ENCODE measurements at places on chromosomes 1 and 21. TPM values are rescaled to one million over a fixed set of nuclear protein-coding genes. Genes with fewer than 3 reads are reported as not detected.

- no peaks in the 10 kb centered on the region for H3K36me3 ChIP-seq
- no peaks in the 10 kb centered on the region for H3K4me1 ChIP-seq
- no peak overlapping the region for H3K4me3 ChIP-seq
- H3K27me3 ChIP-seq: no peaks in the 10 kb centered on the region
- no peak for DNase-seq
These were observed 462 bp upstream of the RXRG start for GRCh38 chr1:165445388-165445787.

- H3K36me3 ChIP-seq: peaks cover 9% of the 10 kb centered on the region
- DNase-seq: no peak
- no peak overlapping the region for H3K27ac ChIP-seq
- no peaks in the 10 kb centered on the region for H3K4me1 ChIP-seq
- no peaks in the 10 kb centered on the region for H3K27me3 ChIP-seq
These were observed 84.6 kb downstream of the RAVER2 start for GRCh38 chr1:64829411-64830029.

GRCh38 chr1:95742591-95743089, 508.6 kb downstream of the RWDD3 start:
- no peak overlapping the region for H3K4me3 ChIP-seq
- no peaks in the 10 kb centered on the region for H3K27me3 ChIP-seq
- H3K4me1 ChIP-seq: no peaks in the 10 kb centered on the region
- H3K36me3 ChIP-seq: no peaks in the 10 kb centered on the region
- no peak overlapping the region for H3K27ac ChIP-seq

MYOG gene
- total RNA-seq: not detected

DNA sequence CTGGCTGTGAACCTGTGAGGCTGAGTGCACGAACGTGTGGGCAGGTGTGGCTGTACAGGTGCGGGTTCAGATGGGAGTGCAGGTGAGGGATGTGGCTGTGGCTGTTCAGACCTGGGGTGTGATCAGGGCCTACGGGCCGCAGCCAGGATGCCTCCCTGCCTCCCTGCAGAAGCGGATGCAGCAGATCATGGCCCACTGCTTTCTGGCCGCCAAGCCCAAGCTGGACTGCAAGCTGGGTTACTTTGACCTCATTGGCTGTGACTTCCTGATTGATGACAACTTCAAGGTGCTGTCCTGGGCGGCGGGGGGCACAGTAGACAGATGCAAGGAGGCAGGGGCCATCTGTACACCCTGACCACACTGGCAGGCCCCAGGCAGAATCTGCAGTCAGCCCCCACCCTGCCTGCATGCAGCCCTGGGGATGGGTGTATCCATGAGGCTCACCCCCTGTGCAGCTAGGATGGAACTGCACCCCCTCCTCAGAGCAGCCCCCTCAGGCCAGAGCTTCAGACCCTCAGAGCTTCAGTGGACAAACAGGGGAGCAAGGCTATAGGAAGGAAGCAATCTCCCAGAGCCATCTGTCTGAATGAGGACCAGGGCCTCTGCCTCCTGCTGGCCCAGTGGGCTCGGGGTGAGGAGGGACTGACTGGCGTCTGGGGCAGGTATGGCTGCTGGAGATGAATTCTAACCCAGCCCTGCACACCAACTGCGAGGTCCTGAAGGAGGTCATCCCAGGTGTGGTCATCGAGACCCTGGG, 9.8 kb downstream of the TNFRSF18 start:
- no peak overlapping the region for H3K4me3 ChIP-seq
- H3K36me3 ChIP-seq: no peaks in the 10 kb centered on the region
- H3K27me3 ChIP-seq: no peaks in the 10 kb centered on the region
- H3K4me1 ChIP-seq: no peaks in the 10 kb centered on the region

DNA sequence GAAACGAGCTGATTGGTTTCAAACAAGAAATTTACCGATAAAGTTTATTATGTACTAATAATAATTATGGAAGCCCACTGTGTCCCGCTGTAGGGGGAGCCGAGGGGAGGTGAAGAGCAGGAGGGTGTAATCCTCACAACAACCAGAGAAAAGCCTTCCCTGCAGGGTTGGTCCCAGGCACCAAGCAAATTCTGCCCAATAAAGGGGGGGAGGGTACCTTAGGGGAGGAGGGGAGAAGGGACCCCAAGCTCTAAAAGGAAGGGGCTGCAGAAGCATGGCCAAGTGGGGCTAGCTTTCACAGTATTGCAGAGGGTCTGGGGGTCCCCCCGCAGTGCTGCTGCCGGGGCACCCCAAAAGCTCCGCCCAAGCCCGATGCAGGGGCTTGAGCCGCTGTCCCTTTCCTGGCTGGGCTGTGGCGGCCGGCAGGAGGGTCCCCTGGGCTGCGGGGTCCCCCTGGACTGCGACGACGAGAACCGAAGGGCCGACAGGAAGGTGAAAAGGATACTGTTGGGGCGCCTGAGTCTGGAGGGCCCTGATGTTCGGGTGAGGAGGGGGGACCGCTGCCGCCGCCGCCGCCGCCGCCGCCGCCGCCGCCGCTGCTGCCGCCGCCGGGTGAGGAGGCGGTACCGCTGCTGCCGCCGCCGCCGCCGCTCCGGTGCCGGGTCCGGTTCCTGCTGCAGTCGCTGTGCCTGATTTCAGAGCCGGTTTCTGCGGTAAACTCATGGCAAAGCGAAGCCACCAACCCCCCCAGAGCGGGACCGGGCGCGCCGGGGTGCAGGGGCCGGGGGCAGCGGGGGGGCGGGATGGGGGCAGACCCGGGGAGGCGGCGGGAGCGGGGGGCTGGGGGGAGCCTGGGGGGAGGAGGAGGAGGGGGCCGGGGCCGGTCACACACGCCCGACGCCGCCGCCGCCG, 771 bp downstream of the EIF4G3 start:
- H3K36me3 ChIP-seq: no peaks in the 10 kb centered on the region
- no peaks in the 10 kb centered on the region for H3K27me3 ChIP-seq

DNA sequence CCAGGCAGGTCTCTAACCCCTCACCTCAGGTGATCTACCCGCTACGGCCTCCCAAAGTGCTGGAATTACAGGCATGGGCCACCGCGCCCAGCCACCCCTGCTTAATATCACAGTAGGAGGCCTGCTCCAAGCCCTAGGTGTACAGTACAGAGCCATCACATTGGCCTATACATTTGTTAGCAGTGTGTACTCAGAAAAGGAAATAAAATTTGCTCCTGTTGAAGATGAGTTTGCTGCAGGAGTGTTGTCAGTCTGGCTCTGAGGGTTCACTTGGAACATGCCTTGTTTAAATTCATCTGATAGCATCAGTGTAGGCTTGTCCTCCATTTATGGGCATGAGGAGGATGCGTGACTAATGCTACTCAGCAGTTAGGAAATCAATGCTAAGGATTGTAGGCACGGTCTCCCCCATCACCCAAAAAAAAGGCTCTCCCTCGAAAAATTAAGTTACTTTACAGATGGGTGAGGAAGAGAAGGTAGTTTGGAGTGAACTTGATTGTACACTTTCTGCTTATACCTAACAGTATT, 4.6 kb upstream of the ENAH start:
- no peaks in the 10 kb centered on the region for H3K36me3 ChIP-seq
- DNase-seq: no peak
- no peaks in the 10 kb centered on the region for H3K4me1 ChIP-seq
- H3K27ac ChIP-seq: no peak overlapping the region

DNA sequence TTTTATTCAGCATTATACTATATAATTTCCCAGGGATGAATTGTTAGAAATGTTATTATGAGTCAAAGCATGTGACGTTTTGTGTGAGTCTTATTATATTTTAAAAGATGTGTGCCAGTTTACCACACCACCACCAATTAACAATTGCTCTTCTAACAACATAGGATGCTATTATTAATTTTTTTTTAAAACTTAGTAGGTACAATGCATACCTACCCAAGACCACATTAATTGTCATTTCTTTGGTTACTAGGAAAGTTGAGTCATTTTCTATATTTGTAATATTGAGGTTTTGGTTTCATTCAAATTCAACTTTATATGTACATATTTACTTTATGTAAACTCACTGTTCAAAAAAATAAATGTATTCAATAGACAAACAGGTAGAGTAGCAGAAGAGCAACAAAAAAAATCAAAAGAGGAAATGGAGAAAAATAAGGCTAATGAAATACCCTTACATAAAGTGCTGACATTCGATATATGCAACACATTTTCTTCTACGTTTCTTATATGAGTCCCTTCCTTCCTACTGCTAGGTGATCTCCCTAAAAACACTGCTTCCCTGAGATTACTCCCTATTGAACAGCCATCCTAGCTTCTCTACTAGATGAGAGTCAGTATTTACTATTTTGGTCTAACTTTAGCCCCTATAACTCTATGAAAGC, 9.6 kb downstream of the GCLM start:
- no peaks in the 10 kb centered on the region for H3K27me3 ChIP-seq
- no peak for DNase-seq
- no peaks in the 10 kb centered on the region for H3K4me1 ChIP-seq
- no peak overlapping the region for H3K4me3 ChIP-seq
- no peak overlapping the region for H3K27ac ChIP-seq
- no peaks in the 10 kb centered on the region for H3K36me3 ChIP-seq

PTGER3 gene
- total RNA-seq: 0.24 TPM

TLCD4 gene
- 163 TPM for total RNA-seq

DNA sequence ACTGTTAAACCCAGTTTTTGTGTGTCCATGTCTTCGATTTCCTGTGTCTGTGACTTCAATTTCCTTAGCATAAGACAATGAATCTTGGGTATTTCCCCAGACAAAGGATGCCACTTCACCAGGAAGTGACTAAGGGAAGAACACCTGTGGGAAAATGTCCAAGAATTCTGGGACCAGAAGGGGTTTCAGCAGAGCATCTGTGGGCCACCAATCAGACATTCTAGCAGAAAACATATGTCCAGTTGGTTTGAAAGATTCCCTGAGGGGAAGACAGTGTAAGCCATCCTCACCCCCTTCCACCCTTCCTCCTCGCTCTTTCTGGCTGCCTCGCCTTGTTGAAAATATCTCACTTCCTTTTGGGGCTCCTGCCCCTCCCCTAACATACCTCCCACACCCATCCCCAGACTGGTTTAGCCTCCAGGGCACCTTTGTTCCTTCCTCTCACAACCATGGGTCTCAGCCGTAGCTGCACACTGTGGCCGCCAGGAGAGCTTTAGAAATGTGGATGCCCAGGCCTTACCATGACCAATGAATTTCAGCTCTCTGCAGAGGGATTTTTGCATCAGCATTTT, 25.5 kb upstream of the IFNAR1 start:
- no peak overlapping the region for H3K4me3 ChIP-seq
- peaks cover 25% of the 10 kb centered on the region for H3K4me1 ChIP-seq
- H3K36me3 ChIP-seq: no peaks in the 10 kb centered on the region
- no peak overlapping the region for H3K27ac ChIP-seq
- H3K27me3 ChIP-seq: no peaks in the 10 kb centered on the region
- no peak for DNase-seq

HEYL gene
- 1.4 TPM for total RNA-seq

DNA sequence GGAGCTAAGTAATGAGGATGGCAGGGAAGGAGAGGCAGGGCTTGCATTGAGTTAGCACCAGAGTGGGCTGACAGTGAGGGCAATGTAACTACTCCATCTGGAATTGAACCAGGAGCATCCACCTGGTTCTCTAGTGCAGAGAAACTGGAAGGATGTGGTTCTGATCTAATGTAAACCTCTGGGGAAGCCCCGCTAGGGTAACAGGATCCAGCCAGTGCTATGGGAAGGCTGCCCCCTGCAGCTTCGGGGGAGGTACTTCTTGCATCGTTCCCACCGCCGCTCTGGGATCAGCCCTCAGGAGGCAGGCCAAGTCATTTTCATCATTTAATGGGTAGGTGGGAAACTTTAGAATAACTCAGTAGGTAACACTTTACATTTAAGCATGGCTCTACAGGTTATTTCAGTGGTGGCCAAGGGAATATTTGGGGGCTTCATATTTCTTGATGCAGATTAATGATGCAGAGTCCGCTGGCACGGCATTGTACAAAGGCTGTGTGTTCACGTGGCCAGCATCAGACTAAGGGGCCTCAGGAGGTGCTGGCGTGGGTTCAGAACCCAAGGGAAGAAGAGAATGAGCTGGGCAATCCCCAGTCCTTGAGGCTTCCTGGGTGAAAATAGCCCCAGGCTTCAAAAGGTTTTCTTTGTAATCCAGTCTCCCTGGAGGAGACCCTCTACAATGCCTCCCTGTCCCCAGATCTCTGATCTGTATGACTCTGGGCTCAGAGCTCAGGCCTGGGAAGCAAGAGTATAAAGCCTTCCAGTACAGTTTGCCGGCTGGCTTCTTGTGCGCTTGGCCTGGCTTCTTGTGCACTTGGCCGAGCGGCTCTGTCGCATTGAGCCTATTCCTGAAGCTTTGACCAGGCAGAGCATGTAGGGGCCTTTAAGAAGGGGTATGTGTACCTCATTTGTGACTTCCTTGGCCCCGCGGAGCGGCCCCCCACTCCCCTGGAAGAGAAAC, 26.4 kb upstream of the KAZN start:
- no peak for DNase-seq
- H3K27ac ChIP-seq: no peak overlapping the region
- no peaks in the 10 kb centered on the region for H3K36me3 ChIP-seq
- H3K4me1 ChIP-seq: no peaks in the 10 kb centered on the region

GRCh38 chr1:24091971-24092482, 19.9 kb downstream of the MYOM3 start:
- no peaks in the 10 kb centered on the region for H3K4me1 ChIP-seq
- no peak overlapping the region for H3K27ac ChIP-seq
- H3K4me3 ChIP-seq: no peak overlapping the region
- no peaks in the 10 kb centered on the region for H3K36me3 ChIP-seq
- no peaks in the 10 kb centered on the region for H3K27me3 ChIP-seq

DNA sequence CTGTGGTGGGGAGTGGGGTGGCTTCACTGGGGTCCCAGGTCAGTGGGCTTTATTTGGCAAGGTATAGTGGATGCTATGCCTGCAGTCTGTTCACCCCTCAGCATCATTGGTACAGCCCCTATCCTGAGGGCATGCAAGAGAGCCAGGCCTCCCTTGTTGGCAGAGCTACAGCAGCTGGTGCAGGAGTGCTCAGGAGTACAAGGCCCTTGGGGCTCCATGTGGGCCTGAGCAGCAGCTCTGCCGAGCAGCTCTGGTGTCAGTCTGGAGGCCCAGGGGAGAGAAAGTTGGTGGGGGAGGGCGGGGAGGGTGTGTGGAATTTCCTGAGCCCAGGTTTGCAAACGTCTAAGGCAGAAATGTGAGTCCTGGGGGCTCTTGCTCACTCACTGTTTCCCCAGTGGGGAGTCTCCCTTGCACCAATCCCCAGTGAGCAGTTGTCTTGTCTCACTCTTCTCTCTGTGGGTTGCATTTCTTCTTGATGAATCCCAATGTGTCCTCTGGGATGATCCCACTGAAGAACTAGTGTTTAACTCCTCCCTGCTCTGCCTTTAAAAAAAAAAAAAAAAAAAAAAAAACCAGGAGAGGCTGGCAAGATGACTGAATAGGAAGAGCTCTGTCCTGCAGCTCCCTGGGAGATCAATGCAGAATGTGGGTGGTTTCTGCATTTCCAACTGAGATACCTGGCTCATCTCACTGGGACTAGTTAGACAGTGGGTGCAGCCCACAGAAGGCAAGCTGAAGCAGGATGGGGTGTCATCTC, 39.5 kb upstream of the CYP4X1 start:
- no peak overlapping the region for H3K27ac ChIP-seq
- H3K27me3 ChIP-seq: no peaks in the 10 kb centered on the region
- no peaks in the 10 kb centered on the region for H3K36me3 ChIP-seq
- no peak for DNase-seq
- no peaks in the 10 kb centered on the region for H3K4me1 ChIP-seq

S100A14 gene
- total RNA-seq: 14.0 TPM

- no peaks in the 10 kb centered on the region for H3K27me3 ChIP-seq
- H3K4me1 ChIP-seq: no peaks in the 10 kb centered on the region
- H3K4me3 ChIP-seq: no peak overlapping the region
- DNase-seq: no peak
- H3K27ac ChIP-seq: no peak overlapping the region
- no peaks in the 10 kb centered on the region for H3K36me3 ChIP-seq
These were observed 6.4 kb downstream of the SZT2 start for GRCh38 chr1:43396059-43396458.

AMY2A gene
- total RNA-seq: not detected

IVNS1ABP gene
- 21.2 TPM for total RNA-seq

KCNJ15 gene
- 0.61 TPM for total RNA-seq
